ENCODE measurements at places on chromosomes 5 and 9. TPM values are rescaled to one million over a fixed set of nuclear protein-coding genes. Genes with fewer than 3 reads are reported as not detected.

DNA sequence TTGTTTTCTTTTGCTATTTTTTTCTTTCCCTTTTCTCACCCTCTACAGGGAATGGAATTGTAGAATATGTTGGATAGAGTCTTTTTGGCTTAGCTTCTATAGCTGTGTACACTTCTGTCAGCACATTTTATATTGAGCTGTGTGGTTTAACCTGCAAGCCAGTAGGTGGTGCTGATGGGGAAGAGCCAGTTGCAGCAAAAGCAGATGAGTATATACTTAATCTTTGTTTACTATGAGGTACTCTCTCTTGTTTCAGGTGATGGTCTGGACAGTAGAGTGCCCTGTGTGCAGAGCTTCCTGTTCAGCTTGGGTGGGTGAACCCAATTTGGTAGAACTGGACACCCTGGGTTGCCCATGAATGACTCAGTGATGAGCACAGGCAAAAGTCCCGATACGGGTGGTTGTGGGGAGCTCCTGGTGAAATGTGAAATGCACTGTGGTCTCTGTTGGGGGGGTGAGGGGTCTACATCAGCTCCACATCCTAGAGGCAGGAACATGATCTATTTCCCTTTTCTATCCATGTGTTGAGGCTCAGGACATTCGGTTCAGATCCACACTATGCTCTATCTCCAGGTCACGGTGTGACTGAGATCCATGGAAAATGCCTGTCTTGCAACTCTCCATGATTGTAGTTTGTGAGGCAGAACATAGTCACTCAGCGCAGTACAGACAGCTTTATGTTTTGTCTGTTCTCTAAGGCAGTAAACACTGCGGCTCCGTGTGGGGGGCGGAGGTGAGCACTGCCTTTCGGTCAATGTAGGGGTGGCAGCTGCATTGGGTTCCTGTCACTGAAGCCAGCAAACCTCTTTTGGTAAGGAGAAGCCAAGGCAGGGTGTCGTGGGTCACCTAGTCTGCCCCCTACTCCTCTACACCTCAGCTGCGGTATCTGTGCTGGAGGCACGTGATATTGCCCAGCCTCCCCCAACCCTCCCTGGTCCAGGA is 353.2 kb downstream of the PRR16 start:
- DNase-seq, result no peak

Gene OBP2B
- total RNA-seq, result not detected

DNA sequence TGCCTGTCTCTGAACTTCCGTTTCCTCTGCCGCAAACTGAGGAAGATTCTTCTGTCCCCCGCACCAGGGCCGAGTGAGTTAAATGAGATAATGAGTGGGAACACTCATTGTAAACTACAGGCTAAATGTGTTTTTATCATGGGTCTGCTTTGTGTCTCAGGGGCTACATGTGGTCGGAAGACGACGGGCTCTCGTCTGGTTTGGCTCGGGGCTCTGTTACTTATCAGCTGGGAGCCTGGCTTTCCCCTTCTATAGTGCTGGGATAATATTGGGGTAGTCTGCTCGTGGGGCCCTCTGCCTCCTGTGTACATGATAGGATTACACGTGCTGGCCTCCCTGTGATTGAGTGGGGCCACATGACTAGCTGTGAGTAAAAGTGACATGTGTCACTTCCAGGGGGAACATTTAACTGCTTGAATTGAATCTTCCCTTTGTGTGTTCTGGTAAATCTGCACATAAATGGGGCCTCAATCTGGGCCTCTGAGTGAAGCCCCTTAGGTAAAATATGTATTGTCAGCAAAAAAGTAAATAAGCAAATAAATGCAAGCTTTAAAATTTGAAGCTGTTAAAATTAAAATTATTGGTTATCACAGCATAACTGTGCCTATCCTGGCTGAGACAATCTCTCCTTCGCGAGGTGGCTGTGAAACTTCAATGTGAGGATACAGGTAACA is 86.9 kb upstream of the SH3PXD2B start:
- DNase-seq, result no peak

- DNase-seq, result no peak
Measured at GRCh38 chr9:91006046-91006445, 204.4 kb downstream of the SYK start.

Gene IFNA2
- not detected for total RNA-seq

DNA sequence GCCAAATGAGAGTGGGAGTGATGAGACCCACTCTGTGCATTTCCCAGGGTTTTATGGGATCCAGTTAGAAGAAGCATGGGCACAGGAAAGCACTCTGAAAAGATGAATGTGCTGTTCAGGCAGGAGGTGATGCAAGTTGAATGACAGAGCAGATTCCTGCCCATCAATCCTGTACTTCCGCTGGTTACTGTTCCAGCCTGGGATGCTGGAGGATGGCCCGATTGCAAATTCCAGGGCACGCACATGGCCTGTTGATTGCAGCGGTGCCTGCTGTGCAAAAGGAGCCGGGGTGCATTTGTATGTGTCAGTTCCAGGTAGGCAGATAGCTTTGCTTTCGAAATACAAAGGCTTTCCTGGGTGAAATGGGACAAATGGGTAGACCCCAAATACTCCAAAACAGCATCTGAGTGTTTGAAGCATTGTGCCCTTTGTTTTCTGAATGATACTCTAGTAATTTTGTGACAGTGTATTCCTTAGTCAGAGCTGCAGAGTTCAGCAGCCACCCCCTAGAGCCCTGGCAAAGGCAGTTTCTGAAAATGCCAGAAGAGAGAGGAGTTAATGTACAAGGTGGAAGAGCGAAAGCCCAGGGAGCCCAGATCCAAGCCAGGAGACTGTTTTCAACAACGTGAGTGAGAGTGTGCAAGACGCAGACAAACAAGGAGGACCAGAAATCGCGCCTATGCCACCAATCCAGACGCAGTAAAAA is 454.2 kb upstream of the CLINT1 start:
- DNase-seq, result no peak

GRCh38 chr5:151493665-151494064 is 46.3 kb downstream of the SLC36A1 start:
- no peak for DNase-seq

DNA sequence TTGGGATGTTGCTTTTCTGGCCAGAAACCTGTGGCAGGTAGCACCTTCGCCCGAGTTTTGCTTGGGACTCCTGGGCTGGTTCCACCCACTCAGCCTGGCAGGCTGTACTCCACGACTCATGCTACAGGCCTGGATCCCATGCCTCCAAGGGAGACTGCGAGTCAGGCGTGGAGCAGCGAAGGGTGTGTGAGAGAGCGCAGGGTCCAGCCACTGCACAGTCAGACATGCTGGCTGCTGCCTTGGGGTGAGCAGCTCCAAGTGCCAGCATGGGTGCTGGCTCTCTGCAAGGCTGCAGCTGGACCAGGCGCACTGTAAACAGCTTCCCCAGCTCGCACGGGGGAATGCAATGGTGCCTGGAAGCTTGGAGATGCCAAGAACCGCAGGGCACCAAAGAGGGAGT is 249.6 kb upstream of the EDIL3 start:
- DNase-seq, result no peak

Gene MZB1
- total RNA-seq, result 2.8 TPM

Gene PRSS3
- total RNA-seq, result not detected

Data from activated naive CD4-positive, alpha-beta T cell treated with anti-CD3 and anti-CD28 coated beads for 36 hours (primary cell).